ENCODE measurements at places on chromosomes 4 and X.

DNA sequence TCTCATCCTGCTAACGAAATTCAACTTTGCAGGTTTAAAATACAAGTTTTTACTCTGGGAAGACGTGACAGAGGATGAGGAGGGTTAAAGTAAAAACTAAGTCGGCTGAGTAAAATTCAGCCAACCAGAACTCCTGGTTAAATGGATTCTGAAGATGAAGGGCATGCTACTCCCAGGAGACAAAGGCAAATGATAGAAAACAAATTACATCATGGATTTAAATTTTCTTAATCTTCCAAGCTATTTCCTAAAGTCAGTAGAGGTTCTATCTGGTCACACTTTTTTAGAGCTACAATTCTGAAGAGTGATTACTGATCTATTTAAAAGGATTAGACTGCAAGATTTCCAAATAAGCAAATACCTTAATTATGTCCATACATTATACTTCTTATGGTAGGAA is 47.9 kb downstream of the ZNF827 start:
- DNase-seq, result no peak

- no peak for DNase-seq
Observed at GRCh38 chr4:70583952-70584834, 7.9 kb upstream of the AMBN start.

GRCh38 chrX:148269513-148269912 is 230.9 kb upstream of the AFF2 start:
- no peak for DNase-seq

DNA sequence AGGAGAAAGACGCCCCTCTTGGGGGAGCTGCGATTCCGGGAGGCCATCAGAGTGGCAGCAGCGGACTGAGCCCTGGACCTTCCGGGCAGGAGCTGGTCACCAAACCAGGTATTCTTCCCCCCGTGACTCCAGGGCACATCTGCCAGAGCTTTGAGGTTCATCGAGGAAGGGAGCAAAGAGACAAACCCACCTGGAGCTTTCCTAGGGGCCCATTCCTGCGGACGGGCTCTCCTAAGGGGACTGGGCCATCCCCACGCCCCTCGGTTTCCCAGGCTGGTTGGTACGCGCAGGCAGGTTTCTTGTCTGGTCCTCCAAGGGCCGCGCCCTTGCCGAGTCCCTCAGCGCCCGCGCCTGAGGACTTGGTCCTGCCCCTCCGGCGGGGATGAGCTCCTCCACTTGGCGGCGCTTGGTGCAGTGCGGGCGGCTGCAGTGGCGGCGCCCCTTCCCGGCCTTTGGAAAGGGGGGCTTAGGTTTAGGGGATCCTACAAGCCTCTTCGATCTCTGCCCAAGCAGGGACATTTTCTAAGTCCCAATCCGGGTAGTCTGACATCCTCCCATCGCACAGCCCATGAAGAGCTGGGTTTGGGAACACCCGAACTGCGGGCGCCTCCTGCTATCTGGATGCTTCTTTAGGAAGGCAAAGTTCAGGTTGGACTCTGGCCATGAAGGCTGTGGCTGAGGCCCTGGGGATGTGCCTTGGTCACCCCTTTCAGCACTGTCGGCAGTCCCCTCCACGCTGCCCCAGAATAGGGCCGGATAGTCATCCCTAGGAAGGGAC is 538 bp downstream of the STBD1 start:
- no peak for DNase-seq

DNA sequence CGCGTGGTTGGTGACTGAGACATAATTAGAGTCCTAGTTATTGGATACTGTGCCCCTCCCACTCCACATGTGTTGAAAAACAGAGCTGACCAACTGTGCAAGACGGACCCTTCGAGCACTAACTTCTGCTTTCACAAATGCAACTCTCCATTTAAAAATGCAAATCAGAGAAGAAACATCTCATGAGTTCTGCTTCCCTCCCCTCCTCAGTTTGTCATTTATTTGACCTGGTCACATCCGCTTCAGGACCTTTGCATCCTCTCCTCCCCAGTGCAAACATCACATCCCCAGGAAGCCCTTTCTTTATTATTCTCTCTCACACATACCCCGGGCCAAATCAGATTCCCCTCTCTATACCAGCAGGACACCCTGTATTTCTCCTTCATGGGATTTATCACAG is 38.1 kb upstream of the NOCT start:
- DNase-seq, result no peak

Data from NK-92 treated with Interleukin-12 subunit alpha and Interleukin-12 subunit beta, amount 100 ng/mL, for 24 hours (cell line).